Stimulated activated naive CD8-positive, alpha-beta T cell treated with anti-CD3 and anti-CD28 coated beads, Interleukin-15, amount 100 ng/mL, for 72 hours (primary cell): ENCODE measurements at places on chromosomes 3 and 15.

DNA sequence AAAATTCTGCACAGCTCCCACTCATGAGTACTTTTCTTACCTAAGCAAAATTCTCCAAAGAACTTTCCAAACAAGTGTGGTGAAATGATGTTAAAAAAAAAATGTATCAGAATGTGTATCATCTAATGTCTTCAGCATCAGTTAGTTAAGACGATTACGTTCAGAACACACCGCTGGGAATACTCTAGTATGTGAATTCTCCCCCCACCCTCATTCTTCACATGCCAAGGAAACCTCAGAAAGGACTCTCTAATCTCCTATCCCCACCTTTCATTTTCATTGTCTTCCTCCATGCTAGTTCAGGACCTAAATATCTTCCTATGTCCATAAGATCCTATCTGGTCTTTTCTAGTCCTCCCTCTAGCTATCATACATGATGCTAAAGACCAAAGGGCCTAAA is 457.4 kb downstream of the SHQ1 start:
- DNase-seq = no peak

- no peak for DNase-seq
These were observed 1635.5 kb downstream of the OTOL1 start for GRCh38 chr3:163132111-163132510.

- peak; percentile 16 for DNase-seq
These were observed 34.5 kb downstream of the POMGNT2 start for GRCh38 chr3:43071313-43071893.

- DNase-seq = no peak
These were observed 13.8 kb downstream of the FOXL2 start for GRCh38 chr3:138933068-138933668.

DNA sequence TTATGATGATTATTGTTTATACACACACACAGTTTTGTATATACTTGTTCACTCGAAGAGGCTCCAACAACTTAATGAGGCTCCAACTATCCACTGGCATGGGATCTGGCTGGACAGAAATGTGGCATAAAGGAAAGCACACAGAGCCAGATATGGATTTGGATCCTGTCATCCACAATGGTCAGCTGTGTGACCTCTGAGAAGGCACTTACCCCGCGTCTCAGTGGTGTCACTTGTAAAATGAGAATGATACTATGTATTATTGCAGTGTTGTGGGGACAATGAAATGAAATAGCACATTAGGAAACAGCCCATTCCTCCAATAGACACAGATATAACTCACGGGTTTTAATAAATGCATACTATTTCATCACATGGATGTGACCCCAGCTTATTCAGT is 42.2 kb downstream of the PDZRN3 start:
- no peak for DNase-seq

DNA sequence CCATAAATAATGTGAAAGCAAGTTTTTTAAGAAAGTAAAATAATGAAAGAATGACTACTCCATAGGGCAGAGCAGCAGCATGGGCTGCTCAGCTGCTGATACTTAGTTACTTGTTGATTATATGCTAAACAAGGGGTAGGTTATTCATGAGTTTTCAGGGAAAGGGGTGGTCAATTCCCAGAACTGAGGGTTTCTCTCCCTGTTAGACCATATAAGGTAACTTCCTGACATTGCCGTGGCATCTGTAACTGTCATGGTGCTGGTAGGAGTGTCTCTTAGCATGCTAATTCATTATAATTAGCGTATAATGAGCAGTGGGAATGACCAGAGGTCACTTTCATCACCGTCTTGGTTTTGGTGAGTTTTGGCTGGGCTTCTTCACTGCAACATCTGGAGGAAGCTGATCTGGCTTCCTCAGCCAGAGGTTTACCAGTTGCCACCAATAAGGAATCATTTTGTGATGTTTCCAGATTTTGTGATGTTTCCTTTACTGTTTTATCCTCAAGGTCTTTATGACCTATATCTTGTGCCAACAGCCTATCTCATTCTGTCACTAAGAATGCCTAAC is 121.8 kb upstream of the CHL1 start:
- no peak for DNase-seq

GRCh38 chr15:36617529-36618196 is 38.2 kb downstream of the CDIN1 start:
- DNase-seq = no peak

GRCh38 chr15:100712226-100712625 is 109.8 kb downstream of the ASB7 start:
- no peak for DNase-seq

DNA sequence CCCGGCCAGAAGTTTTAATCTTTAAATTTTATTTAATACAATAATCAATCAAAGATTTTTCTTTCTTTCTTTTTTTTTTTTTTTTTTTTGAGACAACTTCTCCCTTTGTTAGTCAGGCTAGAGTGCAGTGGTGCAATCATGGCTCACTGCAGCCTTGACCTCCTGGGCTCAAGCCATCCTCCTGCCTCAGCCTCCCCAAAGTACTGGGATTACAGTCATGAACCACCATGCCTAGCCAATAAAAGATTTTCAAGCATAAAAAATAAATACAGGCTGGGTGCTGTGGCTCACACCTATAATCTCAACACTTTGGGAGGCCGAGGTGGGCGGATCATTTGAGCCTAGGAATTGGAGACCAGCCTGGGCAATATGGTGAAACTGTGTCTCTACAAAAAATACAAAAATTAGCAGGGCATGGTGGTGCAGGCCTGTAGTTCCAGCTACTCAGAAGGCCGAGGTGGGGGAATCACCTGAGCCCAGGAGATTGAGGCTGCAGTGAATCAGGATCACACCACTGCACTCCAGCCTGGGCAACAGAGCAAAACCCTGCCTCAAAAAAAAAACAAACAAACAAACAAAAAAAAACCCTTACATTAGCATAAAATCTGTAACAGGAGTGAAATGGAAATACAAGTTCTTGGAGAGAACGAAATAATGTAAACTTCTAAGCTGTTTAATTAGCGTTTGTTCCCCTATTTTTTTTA is 29.1 kb upstream of the SRP14 start:
- DNase-seq = no peak

GRCh38 chr3:169929830-169930519 is 18.6 kb downstream of the SAMD7 start:
- DNase-seq = no peak

DNA sequence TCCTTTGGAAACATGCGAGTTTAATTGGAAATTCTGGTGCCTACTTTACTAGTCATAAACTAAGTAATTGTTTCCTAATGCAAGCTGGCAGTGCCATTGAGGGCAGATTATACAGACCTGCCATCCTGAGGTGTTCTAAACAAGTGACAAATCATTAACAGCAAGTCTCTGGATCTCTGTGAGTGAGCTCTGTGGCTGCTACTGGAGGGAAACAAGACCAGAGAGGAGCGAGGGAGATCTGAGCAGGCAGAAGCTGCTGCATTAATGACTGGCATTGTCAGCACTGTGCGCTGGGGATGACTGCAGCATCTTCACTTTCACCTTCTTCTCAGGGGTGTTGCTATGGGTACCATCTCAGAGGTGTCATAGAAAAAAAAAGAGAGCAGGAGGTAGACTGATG is 308.4 kb upstream of the DPH6 start:
- no peak for DNase-seq

- DNase-seq = no peak
These were observed 13.4 kb downstream of the IFT57 start for GRCh38 chr3:108208831-108209230.

GRCh38 chr15:88376574-88377174 is 90.5 kb downstream of the MRPL46 start:
- DNase-seq = no peak

- no peak for DNase-seq
These were observed 166.9 kb downstream of the UACA start for GRCh38 chr15:70596354-70597055.
